Hematopoietic multipotent progenitor cell (in vitro differentiated cells): ENCODE measurements at places on chromosomes 12 and 14. TPM values are rescaled to one million over a fixed set of nuclear protein-coding genes. Genes with fewer than 3 reads are reported as not detected.
A peak's percentile ranks its signal among the peaks of the same experiment; 100 is the strongest.

TOMM20L gene
- total RNA-seq: 0.27 TPM

SDR9C7 gene
- not detected for total RNA-seq

TMPRSS12 gene
- not detected for total RNA-seq

PMEL gene
- total RNA-seq: 1.3 TPM

POTEG gene
- total RNA-seq: not detected

DDX54 gene
- 57.4 TPM for total RNA-seq

KRT77 gene
- not detected for total RNA-seq

ASIC1 gene
- not detected for total RNA-seq

CDH24 gene
- 1.6 TPM for total RNA-seq

CISTR gene
- not detected for total RNA-seq

PLCZ1 gene
- not detected for total RNA-seq

GOLGA3 gene
- 50.4 TPM for total RNA-seq

LRRC10 gene
- total RNA-seq: not detected

NID2 gene
- total RNA-seq: 1.1 TPM

DNA sequence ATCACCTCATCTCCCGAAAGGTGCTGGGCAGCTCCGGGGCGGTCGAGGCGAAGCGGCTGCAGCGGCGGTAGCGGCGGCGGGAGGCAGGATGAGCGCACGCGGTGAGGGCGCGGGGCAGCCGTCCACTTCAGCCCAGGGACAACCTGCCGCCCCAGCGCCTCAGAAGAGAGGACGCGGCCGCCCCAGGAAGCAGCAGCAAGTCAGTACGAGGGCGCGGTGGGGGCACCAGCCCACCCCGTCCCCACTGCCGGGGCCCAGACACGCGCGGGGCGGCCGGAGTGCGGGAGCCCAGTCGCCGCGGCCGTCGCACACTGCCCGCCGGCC, 862 bp downstream of the HMGA2 start:
- no peak for DNase-seq

- no peak for DNase-seq
Measured at GRCh38 chr14:96117101-96117897, 78.1 kb downstream of the C14orf132 start.

- no peak for DNase-seq
Measured at GRCh38 chr12:43976027-43976426, 140.1 kb downstream of the TMEM117 start.

DNA sequence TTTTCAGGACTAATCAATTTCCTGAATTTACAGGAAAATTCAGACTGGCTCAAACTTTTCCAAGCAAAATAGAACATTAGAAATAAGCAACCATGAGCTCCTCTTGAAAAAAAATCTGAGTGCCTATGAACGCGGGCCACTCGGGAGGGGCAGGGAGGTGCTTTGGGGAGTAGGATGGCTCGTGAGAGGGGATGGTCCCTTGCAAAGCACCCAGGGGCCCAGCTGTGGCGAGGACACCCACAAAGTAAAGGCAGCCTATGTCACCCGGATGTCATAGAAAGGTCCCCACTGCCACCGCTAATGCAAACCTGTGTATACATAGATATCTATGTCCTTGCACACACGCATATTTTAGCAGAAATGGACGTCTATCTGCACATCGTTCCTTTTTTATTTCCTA, 309.9 kb downstream of the ADGRD1 start:
- DNase-seq: no peak

DNA sequence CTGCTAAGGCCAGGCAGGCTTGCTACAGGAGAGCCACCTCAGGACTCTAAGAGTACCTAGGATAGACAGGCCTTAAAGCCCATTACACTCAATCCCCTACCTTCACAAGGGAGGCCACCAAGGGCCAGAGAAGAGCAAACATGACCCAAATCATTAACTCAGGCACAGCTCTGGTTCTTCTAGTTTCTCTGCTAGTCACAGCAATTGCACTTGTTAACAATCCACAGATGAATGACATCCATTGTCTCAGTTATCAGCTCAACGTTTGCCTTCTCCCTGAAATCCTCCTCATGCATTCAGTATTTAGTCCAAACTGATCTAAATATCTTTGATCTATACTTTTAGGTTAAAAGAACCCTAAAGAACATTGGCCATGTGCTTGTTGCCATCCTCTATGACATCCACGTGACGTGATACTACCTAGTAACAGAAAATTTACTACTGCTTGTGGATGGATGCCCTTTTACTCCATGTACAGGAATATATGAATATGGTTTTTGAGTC, 164.5 kb downstream of the STXBP6 start:
- DNase-seq: no peak

- peak; percentile 19 for DNase-seq
Measured at GRCh38 chr12:44317651-44318126, 481.8 kb downstream of the TMEM117 start.

- DNase-seq: no peak
Measured at GRCh38 chr12:118946256-118946655, 35.1 kb upstream of the SRRM4 start.

- DNase-seq: no peak
Measured at GRCh38 chr12:9071518-9071917, 44.2 kb downstream of the A2M start.

GRCh38 chr12:119208626-119209061, 29.9 kb downstream of the HSPB8 start:
- DNase-seq: no peak

GRCh38 chr14:85487215-85487614, 42.7 kb upstream of the FLRT2 start:
- DNase-seq: no peak

GRCh38 chr12:12930633-12931219, 21.2 kb downstream of the GPRC5D start:
- DNase-seq: no peak

DNA sequence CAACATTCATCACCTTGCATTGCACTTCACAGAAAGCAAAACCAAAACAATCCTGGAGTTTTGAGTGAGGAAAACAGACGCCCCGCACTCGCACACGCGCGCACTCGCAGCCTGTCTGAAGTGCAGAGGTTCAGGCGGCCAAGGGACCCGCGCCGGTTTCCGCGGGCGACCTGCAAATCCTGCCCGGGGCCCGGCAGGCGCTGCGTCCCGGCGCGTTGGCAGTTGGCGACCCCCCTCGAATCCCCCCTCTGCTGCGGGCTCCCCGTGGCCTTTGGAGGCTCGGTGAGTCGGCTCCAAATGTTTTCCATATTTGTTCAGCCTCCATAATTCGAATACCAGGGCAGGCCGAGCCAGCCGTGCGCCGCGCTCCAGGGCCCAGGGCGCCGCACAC, at the start of gene SSPN:
Gene SSPN, plus strand, starts transcription at position 324 of the 391 bp plus-strand sequence. CDS start 100 bp downstream, outside the sequence.
- no peak for DNase-seq

GRCh38 chr12:77060136-77060882, 5.1 kb downstream of the E2F7 start:
- DNase-seq: no peak

DNA sequence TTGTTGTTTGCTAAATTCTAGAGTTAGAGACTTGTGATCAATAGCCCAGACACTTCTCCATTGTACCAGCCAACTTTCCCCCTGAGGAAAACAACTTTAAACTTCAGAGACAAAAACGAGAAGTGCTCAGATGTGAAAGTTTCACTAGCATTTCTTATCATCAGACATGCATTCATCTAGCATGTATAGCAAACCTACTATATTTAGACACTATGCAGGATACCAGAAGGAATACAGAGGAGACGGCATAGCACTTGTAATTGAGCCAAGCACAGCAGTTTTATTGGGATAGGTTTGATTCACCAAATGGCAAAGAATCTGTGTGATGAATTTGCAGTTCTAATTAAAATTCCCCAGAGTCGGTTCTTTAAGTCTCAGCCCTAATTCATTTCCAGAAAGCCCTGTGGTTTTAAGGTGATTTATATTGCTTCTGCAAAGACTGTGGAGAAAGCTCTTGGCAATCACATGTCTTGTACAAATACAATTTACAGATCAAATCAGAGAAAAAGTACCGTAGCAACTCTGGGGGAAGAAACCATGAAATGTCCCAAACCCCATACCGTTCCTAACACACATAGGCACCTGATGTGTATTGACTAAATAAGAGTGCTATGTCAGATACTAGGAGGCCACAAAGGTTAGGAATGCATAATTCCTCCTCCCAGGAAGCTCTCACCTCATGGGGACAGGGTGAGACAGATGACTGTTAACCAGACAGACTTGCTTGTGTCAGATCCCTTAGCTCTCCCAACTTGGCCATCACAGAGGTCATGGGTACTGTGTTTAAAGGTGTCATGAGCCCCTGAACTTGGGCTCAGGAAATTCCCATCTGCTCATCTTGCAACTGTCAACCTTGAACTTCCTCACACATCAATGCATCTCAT, 69.6 kb upstream of the KRAS start:
- DNase-seq: peak; percentile 57

DNA sequence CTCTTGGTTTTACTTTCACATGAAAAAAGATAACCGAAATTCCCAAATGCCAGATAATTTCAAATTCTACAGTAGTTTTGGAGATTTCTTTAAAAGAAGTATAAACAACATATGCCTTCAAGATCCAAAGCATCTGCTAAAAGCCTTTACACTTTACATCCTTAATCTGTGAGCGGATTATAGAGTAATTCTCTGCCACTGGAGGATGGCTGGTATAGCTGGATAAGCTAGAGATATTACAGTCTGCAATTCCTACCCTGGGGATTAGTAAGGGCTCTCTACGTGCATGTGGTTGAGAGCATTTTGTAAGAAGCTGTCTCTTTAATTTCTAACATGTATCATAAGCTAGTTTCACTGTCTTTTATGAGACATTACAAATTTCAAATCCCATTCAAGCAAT, 240.3 kb upstream of the HMGA2 start:
- DNase-seq: no peak

DNA sequence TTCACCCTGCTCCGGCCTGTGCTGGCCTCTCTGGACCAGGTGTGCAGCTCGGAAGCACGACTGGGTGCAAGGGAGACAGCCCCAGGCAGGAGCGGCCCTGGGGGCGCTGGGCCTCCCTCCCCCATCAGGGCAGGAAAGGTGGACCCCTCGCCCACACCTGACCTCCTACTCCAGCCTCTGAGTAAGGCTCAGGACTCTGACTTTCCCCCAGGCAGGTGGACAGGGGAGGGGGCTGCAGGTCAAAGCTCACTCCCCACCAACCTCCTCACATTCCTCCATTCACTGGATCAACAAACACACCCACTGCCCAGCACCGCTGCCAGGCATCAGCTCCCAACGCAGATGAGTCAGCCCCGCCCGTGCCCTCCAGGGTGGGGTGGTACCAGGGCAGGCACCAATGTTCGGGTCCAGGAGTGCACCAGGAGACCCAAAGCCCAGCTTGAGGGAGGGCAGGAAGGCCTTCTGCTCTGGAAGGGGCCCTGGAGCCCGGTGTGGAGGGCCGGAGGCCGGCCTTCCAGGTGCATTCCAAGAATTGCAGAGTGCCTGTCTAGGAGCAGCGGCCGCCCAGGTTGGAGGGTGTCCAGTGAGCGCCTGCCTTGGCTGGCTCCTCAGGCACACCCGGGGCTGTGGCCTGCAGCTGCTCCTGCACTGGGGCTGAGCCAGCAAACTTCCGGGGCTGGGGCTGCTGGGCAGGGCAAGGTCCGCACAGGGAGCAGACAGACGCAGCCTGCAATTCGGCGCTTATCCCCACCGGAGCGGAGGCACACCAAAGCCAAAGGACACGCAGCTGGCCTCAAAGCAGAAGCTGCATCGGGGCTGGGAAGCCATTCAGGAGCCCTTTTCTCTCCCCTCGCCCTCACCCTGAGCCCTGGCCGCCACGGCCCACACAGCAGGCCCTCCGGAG, 1.6 kb upstream of the INF2 start:
- no peak for DNase-seq

- DNase-seq: no peak
Measured at GRCh38 chr12:49559011-49559675, 8.8 kb downstream of the MCRS1 start.

DNA sequence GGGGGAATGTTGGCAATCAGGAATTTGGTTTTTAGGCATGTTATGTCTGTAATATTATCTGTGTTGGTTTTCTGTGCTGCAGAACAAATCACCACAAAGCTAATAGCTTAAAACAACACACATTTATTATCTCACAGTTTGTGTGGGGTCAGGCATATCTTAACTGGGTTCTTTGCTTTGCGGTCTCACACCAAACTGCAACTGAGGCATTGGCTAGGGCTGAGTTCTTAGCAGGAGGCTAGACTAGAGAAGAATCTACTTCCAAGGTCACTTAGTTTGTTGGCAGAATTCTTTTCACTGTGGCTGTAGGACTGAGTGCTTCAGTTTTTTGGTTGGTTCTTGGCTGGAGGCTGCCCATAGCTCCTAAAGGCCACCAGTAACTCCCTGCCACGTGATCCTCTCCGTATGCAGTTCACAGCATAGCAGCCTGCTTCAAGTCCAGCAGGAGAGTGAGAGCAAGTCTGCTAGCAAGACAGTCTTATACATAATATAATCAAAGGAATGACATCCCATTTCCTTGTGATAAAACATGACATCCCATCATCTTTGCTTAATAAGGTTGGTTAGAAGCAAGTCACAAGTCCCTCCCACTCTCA, 21.6 kb downstream of the ATF1 start:
- no peak for DNase-seq

DNA sequence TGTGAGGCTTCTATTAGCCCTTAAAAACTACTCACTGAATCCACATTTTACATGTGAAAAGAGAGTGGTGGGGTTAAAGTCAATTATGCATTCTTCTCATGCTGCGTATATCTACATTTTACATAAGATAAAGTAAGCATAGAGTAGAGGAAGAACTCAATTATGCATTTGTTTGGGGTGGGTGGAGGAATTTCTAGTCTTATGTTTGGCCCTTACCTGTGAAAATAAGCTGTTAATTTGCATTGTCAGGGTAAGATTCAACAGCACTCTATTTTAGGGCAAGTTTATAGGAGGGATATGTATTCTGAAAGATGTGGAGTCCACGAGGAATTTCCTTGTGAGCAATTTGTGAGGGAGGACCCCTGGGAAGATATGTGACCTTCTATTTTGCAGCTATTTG, 30.9 kb upstream of the CAPRIN2 start:
- no peak for DNase-seq

DNA sequence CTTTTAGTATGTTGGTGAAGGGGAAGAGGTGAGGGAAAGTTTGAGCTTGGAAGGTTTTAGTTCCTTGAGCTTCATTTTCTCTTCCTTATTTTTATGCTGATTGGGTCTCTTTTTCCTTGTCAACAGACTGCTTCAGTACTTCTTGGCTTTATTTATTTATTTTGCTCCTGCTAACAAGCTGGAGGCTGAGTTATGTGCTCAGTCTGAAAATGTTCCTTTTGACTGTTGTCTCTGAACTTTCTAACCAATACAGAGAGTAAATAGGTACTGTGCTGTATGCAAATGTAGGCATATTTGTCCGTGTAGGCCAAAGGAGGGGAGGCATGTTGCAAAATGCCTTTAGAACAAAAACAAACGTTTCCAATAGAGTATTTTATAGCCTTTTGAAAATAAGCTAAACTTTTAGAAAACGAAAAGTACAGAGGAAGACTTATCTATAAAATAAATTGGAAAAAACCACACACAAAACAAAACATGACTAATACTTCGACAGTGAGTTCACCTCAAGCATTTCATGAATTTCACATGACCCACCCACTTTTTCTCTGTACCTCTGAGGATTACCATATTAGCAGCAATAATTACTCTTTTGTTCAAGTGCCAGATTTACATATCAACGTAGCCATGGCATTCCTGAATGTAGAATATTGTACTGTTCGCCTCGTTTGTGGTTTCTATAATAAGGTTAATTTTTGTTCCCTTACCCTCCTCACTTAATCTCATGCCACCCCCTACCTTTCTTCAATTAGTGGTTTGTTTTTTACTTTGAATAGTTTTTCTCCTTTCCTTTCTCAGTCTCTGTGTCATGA, 4.7 kb upstream of the CREBL2 start:
- DNase-seq: no peak

- no peak for DNase-seq
Measured at GRCh38 chr12:70839544-70839943, 81.0 kb downstream of the PTPRR start.

GRCh38 chr12:56029666-56030293, 8.9 kb downstream of the IKZF4 start:
- peak; percentile 59 for DNase-seq
